NCI-H1694 treated with DMSO at 0.1 percent for 48 hours (cell line): ENCODE measurements at places on chromosomes 4 and X.

GRCh38 chrX:109732017-109732801, 848 bp downstream of the ACSL4 start:
- peak; percentile 8 for DNase-seq

DNA sequence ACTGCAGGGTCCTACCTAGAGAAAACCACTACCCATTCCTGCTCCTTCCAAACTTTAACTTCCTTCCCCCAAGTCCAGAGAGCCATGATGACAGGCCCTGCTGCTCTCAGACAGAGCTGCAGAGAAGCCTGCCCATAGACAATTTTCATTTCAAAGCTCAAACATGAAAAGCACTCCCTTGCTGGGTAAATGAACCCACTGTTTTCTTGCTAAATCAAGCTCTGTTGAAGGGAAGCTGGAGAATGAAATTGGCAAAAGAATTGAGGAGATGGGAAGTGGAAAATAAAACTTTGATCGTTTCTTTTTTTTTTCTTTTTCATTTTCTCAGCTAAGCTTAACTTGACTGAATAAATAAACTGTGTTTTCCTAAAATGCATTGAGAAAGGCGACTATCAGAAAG, 331.1 kb upstream of the CPEB2 start:
- DNase-seq = no peak

DNA sequence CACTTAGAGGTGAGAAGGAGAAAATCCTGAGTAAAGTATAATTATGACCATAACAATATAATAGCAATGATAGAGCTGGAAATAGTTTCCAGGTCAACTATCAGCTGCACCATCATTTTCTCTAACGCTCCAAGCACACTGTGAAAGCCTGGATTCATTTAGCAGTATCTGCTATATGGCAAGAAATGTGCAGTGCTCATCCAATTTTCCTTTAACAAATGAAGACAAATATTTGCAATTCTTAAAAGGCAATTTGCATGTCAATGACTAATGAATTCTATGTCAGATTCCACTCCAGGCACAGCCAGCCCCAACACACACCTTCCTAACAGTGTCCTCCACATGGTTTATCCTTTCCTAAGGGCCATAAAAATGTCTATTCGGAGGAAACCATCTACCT, 12.7 kb downstream of the PRSS12 start:
- no peak for DNase-seq

- no peak for DNase-seq
Measured at GRCh38 chrX:107716118-107716684, 59.4 kb downstream of the TSC22D3 start.

GRCh38 chr4:104493081-104493831, 1.4 kb downstream of the CXXC4 start:
- no peak for DNase-seq

GRCh38 chr4:128544272-128544671, 256.7 kb upstream of the PGRMC2 start:
- no peak for DNase-seq
